Brain (organoid and tissue), 16 donors: ENCODE measurements at places on chromosomes 6 and 20.
A peak's percentile ranks its signal among the peaks of the same experiment; 100 is the strongest.

DNA sequence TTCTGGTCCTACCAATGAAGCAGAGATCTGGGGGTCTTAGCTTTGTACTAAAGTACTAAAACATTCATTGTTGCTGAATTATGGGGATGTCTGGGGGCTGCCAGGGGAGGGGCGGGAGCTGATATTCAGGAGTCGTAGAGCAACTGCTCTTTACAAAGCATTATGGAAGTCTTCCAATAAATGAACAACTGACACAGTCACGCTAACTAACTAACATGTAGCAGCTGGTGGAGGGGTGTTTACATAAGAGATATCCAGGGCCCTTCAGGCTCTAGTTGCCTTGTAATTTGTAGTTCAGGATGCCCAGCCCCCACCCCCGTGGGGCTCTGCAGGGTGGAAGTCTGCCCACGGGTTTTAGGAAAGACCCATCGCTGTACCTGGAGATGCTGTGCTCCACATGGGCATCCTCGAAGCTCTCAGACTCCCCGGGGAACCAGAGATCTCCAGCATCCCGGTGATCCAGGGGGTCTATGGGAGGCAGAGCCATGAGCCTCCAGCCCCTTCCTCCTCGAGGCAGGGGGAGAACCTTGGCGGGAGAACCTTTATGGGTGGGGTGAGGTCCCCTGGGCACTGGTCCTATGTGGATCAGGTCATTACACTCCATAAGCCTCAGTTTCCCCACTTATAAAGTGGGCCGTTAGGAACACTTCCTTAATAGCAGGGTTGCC lies 3.4 kb downstream of the TREM2 start:
- peak; percentile 16 for DNase-seq

DNA sequence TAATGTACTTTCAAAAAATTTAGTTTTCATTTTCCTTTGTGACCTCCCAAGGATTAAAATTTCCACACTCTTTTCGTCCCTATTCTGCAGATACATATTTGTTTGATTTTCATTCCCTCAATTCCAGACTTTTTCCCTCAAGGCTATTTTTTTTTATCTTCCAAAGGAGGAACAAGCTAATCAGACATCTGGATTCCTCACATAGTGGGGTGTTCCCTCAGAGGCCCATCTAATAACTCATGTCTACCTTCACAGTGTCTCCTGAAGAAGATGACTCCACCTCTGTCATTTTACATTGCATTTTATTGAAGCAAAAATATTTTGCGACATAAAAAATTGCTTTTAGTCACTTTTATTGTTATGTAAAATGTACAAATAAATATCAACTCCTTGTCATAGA lies 122.2 kb downstream of the RFPL4B start:
- no peak for DNase-seq

DNA sequence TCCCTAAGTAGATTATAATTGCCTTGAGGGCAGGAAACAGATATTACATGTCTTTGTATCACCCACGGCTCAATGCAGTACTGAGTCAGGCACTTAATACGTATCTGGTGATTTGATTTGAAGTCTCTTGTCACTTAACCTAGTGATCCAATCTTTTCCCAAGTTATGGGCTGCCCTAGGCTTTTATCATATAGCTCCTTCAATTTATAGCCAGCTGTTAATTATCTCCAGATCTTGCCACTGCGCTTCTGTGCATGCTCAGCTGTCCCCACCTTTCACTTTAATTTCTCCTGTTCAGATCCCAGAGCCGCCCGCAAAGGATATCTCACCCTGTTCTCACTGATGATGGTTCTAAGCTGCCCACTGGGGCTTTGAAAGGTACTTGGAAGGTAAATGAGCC lies 41.9 kb downstream of the SNHG17 start:
- peak; percentile 34 for DNase-seq

GRCh38 chr6:151058021-151058733 lies 181.6 kb upstream of the AKAP12 start:
- DNase-seq, result peak; percentile 27

- no peak for DNase-seq
Measured at GRCh38 chr6:93644611-93645010, 225.3 kb upstream of the EPHA7 start.

GRCh38 chr20:12969071-12969669 lies 39.6 kb upstream of the SPTLC3 start:
- DNase-seq, result no peak

- no peak for DNase-seq
Measured at GRCh38 chr6:102023977-102024657, 630.6 kb downstream of the GRIK2 start.
